ENCODE measurements at places on chromosomes 2 and 18.

- no peaks in the 10 kb centered on the region for H3K27me3 ChIP-seq
- no peak for DNase-seq
- H3K4me3 ChIP-seq = no peak overlapping the region
Observed at GRCh38 chr18:28541276-28541930, 364.5 kb upstream of the CDH2 start.

GRCh38 chr2:151120011-151120410 is 141.7 kb downstream of the RBM43 start:
- H3K36me3 ChIP-seq = no peaks in the 10 kb centered on the region
- no peaks in the 10 kb centered on the region for H3K4me1 ChIP-seq
- no peak for DNase-seq
- H3K4me3 ChIP-seq = no peak overlapping the region
- H3K27me3 ChIP-seq = no peaks in the 10 kb centered on the region

GRCh38 chr18:58866066-58866772 is 1.5 kb downstream of the ZNF532 start:
- no peaks in the 10 kb centered on the region for H3K36me3 ChIP-seq
- H3K4me1 ChIP-seq = peaks cover 11% of the 10 kb centered on the region
- DNase-seq = no peak
- peaks cover 57% of the 10 kb centered on the region for H3K27me3 ChIP-seq

DNA sequence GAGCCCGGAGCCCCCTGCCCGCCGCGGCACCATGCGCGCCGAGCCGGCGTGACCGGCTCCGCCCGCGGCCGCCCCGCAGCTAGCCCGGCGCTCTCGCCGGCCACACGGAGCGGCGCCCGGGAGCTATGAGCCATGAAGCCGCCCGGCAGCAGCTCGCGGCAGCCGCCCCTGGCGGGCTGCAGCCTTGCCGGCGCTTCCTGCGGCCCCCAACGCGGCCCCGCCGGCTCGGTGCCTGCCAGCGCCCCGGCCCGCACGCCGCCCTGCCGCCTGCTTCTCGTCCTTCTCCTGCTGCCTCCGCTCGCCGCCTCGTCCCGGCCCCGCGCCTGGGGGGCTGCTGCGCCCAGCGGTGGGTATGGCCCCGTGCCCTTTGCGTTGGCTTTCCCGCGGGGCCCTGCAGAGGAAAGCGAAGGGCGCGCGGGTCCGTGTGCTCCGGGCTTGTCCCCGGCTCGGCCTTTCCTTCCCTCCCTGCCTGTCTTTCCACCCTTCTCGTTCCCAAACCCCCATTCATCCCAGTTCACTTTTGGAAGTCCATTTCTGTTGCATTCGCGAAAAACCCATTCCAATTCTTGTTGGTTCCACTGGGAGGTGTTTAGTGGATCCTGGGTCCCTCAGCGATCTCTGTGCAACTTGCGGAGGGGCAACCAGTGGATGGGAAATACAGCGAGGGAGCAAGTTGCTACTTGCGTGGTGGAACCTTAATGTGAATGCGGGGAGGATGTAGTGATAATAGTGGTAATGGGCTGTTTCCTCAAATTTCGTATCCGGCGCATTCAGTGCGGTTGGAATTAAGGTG is 599 bp downstream of the ADAM23 start:
- no peak overlapping the region for H3K27ac ChIP-seq
- peak; percentile 11 for DNase-seq
- H3K27me3 ChIP-seq = peaks cover 80% of the 10 kb centered on the region
- H3K4me1 ChIP-seq = peaks cover 13% of the 10 kb centered on the region

- no peak overlapping the region for H3K27ac ChIP-seq
- no peak overlapping the region for H3K4me3 ChIP-seq
- H3K27me3 ChIP-seq = no peaks in the 10 kb centered on the region
- no peak for DNase-seq
- H3K36me3 ChIP-seq = no peaks in the 10 kb centered on the region
- H3K4me1 ChIP-seq = no peaks in the 10 kb centered on the region
Observed at GRCh38 chr2:16026816-16027501, 86.6 kb downstream of the MYCN start.

DNA sequence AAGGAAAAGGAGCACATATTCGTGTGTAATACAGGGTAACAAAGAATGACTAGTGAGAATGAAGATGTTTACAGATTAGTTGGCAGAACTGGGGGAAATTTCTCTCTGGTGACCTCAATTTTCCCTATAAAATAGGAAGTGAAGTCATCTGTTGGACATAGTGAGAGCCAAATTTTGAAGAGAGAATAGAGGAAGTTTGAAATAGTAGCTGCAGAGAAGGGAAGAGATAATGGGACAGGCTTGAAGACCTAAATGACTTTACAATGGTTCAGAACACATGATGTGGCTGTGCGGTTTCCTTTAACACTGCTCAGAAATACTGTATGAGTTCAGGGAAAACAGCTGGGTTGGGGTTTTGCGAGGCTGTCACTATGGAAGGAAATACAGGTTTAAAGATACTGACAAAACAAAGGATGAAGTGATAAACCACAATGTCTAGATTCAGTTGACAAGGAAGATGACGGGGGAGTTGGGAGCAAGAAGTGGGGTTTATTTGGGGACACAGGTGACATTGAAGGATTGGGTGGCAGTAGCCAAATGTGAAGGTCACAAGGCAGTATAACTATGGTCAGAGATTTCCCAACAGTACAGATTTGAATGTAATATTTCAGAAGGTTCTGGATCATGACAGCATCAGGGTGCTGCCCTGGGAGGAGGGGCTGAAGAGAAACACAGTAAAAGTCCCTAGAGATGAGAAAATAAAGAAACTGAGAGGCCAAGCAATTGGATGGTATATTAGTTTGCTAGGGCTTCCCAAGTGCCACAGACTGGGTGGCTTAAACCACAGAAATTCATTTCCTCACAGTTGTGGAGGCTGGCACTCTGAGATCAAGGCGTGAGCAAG is 82.6 kb upstream of the TANK start:
- DNase-seq = peak; percentile 86
- no peaks in the 10 kb centered on the region for H3K27me3 ChIP-seq
- H3K4me1 ChIP-seq = peaks cover 40% of the 10 kb centered on the region
- H3K27ac ChIP-seq = peak overlapping the region; percentile 95

GRCh38 chr18:54967786-54968185 is 8.5 kb upstream of the CCDC68 start:
- no peaks in the 10 kb centered on the region for H3K4me1 ChIP-seq
- DNase-seq = no peak
- no peaks in the 10 kb centered on the region for H3K36me3 ChIP-seq
- H3K27me3 ChIP-seq = peaks cover 10% of the 10 kb centered on the region
- no peak overlapping the region for H3K27ac ChIP-seq
